Activated CD4-positive, alpha-beta T cell treated with anti-CD3 and anti-CD28 coated beads, Interleukin-2, Interleukin-4, amounts not matched to agents 100 ng/mL and 50 ng/mL, durations not matched to agents 16 hours and 8 hours (primary cell): ENCODE measurements at places on chromosomes 12 and 14.
A peak's percentile ranks its signal among the peaks of the same experiment; 100 is the strongest.

DNA sequence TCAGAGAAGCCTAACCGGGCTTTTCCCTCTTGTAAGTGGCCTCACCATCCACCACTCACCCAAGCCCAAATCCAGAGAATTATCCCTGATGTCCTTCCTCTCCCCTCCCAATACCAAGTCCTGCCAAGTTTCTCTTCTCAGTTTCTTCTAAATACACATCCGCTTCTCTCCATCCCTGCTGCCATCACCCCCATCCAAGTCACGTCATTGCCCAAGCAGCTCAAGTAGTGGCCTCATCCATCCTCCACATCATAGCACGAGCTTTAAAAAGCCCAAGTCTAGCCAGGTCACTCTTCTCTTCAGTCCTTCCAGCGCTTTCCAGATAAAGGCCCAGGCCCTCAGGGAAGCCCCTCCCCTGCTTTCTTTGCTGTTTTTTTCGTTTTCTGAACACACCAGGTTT is 25.4 kb downstream of the IL31 start:
- no peak for DNase-seq

DNA sequence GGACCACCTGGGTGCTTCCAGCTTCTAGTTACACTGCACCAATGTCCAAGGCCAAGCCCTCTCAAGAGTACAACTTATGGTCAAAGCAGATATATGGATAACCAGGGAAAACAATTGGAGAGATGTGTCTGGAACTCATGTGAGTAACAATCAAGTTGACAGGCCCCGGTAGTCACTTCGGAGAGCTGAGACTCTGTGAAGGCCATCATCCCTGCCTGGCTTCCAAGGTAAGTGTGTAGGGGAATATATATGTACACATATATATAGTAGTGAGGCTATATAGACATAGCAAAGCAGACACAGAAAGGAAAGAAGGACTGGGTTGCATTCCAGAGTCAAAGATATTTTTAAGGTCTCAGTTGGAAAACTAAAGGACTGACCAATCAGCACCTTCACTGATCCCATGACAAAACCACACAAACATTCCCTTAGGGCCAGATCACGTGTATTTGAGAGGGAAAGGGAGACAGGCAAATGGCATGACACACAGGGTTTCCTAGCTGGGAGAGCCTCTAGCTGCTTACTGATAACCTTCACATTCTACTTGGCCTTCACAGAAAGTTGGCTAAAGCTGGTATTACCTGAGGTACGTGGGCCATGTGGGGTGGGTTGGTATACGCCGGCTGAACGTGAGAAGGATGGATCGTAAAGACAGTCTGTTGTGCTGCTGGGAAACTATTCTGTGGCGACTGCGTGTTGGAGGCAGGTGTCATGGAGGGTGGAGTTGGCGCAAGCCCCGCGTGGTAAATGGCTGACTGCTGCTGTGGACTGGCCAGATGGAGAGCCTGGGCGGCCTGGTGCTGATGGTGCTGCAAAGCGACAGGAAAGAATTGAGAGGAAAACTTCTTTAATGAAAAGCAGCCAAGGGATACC is 50.0 kb downstream of the SH2B3 start:
- no peak for DNase-seq

GRCh38 chr14:66507181-66507721 is 696 bp upstream of the GPHN start:
- DNase-seq: no peak

GRCh38 chr12:69425417-69425816 is 44.8 kb upstream of the FRS2 start:
- no peak for DNase-seq

DNA sequence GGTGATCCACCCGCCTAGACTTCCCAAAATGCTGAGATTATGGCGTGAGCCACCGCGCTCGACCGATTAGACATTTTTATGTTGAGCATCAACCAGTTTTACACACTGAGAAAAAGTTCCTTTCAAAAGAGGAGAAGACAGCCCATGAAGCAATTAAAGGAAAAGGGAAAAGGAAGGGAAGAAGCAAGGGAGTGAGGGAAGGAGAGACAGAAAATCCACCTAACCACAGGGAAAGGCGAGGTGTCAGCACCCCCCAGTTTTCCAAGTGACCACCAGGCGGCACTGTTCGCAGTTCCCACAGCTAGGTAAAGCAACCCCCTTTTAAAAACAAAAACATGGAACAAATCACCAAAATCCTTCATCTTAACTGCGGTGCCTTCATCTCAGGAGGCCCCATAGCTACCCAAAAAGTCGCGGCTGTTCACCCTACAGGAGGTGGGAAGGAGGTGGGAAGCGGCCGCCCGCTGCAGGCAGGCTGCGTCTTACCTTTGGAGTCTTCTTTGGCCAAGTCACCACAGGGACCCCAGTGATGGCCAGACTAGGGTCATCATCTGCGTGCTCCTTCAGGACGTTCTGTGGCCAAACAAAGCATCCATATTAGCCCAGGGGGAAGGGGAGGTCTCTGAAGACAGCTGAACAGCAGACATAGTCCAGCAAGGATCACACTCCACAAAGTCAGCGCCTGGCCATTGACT is 86.6 kb downstream of the KDM2B start:
- DNase-seq: peak; percentile 44

- no peak for DNase-seq
These were observed 99.0 kb upstream of the SSTR1 start for GRCh38 chr14:38108681-38109080.

DNA sequence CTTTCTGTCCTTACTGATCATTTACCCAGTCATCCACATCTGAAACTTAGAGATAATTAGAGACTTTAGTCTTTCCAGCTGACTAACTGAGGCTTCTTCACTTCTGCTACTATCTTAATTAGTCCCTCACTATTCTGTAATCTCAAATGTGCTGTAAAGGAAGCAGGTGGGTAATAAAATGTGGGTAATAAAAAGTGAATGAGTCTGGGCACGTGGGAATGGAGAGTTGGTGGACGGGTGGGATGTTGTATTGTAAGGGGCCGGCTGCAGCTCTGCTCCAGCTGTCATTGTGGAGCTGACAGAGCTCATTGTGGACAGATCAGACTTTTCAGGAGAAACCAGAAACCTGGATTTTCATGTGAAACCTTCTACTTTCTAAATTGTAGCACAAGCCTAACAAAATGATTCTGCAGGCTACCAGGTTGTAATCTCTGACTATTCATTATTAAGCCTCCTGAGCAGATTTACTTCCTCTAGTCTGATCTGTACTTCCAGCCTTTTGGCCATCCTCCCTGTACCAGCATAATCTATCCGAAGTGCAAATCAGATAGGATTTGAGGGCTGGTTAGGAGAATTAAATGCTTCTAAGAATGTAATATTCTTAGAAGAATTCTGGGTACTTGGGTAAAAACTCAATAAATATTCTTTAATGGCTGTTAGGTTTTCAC is 42.0 kb upstream of the BMAL2 start:
- no peak for DNase-seq

GRCh38 chr14:81353691-81354323 is 46.3 kb downstream of the STON2 start:
- DNase-seq: no peak

DNA sequence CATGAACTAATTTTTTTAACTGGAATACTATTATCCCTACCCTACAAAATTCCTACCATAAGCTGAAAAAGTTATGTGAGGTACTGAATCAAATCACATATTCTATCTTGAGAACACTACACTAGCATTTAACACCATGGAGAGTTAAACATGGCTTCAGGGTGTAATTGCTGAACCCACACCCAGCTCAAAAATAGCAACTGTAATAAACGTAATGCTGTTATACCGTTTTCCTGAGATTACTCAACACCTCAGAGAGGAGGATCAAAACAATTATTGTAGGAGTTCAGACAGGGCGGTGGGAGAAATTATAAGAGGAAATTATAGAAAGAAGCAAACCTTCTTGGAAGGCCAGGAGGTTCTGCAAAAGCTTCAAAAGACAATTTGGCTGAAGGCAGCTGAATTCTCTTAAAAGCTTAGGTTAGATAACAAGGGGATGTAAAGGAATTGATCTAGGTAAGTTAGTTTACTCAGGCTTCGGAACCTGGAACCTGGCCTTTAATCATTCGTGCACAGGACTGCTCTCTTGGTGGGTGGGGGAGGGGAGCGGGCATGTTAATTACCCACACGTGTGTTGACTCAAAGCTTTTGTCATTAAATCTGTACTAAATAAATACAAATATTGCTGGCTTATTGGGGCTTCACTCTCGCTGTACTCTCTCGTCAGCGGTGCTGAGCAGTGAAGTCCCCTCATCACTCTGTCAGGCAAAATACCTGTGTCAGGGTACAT is 12.1 kb upstream of the IPO8 start:
- DNase-seq: no peak

GRCh38 chr12:111417290-111417689 is 11.6 kb downstream of the SH2B3 start:
- DNase-seq: no peak

- DNase-seq: no peak
These were observed 153.8 kb downstream of the SLC35F4 start for GRCh38 chr14:57712102-57712501.

- DNase-seq: no peak
These were observed 210.7 kb downstream of the EFCAB11 start for GRCh38 chr14:89743828-89744227.

DNA sequence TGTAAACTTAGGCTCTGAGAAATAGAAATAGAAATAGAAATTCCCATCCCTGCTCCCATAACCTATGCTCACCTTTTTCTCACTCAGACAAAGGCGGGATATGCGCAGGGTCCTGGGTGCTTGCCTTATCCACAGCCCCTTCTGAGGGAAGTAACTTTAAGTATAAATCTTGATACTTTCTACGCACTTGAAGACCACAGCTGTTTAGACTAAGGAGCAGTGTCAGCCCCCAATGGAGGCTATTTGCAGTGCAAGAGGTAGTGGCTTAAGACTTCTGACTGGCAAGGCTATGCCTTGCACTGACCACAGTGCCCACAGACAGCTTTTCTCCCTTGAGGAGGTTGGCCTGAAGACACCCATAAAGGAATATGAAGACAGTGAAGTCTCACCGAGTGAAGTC is 35.2 kb downstream of the ASCL1 start:
- DNase-seq: no peak

DNA sequence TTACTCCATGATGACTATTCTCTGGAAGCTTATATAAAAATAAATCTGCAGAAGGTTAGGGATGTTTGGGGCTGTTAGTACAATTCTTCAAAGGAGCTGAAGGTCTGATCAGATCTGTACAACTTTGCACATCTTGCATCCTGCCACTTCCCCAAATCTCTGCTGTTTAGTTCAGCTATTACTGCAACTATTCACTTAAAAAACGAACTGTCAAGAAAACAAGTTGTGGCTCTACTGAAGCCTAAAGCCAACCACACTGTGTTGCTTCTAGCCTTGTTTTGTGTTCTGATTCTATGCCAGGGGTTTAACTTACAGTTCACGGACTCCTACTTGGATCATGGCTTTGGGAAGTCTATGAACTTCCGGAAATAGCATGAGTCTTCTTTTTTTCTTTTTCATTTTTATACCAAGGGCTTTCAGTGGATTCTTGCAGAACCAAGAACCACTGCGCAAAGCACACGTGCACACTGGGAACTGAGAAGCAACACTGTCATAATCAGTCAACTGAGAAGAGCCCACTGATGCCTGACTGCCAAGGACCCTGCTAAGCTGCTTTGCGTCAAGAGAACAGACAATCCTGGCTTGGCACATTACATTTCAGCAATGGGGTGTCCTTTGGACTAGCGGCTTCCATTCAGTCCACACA is 66.3 kb upstream of the EEA1 start:
- DNase-seq: no peak

DNA sequence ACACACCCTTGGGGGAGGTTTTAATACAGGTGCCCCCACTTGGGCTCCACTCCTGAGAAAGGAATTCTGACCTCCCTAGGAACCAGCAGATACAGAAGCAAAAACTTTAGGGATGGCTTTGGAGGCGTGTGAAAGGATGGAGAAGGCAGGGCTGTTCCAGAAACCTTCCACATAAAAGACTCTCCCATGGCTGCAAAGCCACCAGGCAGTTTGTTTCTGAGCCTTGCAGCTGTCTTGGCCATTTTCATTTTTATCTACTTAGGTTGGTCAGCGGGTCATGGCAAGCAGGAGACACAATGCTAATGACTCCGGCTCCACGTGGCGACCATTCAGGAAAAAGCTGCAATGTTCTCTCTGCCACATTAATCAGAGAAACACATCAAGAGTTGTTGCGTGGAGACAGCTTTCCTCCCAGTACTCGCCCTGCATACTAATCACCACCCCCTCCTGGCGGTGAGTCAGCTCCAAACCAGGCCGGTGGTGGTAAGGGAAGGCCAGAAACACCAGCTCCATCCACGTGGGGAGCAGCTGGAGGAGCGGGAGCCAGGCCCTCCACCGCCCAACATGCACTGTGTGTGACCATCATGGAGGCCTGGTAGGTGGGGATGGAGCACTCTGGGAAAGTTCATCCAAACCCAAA is 30.9 kb upstream of the IRF2BPL start:
- peak; percentile 19 for DNase-seq
